ENCODE measurements at places on chromosomes 16 and 17. TPM values are rescaled to one million over a fixed set of nuclear protein-coding genes. Genes with fewer than 3 reads are reported as not detected.
A peak's percentile ranks its signal among the peaks of the same experiment; 100 is the strongest.

ELMO3 gene
- 2.2 TPM for total RNA-seq

DNA sequence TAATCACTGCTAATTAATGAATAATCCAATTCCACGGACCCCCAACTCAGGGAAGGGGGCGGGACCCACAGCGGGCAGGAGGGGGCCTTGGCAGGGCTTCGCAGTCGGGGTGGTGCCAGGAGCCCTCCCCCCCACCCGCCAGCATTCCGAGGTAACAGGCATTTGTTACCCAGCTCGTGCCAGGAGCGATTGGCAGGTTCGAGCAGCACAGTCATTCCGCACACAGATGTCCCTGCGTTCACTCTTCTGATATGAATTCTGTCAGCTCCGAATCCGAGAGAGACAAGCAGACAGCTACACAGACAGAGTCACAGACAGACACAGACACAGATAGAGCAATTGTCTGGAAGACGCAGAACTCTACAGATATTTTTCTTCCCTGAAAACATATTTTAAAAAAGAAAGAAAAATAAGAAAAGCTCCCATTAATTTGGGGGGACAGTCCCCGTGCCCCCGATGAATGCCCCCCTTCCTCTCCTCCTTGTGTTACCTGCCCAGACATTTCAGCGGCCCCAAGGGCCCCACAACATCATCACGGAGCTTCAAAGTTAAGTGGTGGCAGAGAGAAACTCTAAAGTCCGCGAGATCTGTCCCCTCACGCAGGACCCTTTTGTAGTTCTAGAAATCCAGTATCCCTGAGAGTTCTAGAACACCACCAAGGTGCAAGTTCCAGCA is 10.2 kb downstream of the NEUROD2 start:
- peaks cover 51% of the 10 kb centered on the region for H3K27me3 ChIP-seq
- H3K4me3 ChIP-seq = no peak overlapping the region
- H3K4me1 ChIP-seq = no peaks in the 10 kb centered on the region
- H3K36me3 ChIP-seq = no peaks in the 10 kb centered on the region
- DNase-seq = no peak

DNA sequence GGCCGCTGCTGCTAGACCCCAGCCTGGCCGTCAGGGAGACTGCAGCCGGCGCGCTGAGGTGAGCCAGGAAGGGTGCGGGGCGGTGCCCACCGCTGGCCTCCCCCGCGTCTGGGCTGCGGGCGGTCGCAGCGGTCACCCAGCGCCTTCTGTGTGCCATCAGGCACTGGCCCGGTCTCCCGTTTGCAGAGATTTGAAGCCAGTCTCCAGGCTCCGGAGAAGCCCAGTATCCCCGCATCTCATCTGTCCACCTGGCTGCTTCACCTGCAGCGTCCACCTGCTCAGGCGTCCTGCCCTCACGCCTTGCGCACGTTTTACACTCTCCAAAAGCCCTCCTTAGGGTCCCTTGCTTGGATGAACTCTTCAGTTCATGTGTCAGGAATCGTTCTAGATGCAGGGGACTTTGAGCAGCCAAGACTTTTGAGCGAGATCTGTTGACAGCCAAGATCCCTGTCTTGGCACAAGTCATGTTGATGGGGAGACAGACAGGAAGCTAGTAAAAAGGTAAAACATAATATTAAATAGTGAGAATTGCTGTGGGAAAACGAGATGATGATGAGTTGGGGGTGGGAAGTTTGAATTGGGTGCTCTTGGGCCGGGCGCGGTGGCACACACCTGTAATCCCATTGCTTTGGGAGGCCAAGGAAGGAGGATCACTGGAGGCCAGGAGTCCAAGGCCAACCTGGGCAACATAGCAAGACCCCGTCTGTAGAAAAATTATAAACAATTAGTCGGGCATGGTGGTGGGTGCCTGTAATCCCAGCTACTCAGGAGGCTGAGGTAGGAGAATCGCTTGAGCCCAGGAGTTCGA is 916 bp downstream of the HEATR3 start:
- H3K27ac ChIP-seq = no peak overlapping the region
- no peaks in the 10 kb centered on the region for H3K27me3 ChIP-seq
- H3K36me3 ChIP-seq = peaks cover 7% of the 10 kb centered on the region
- H3K4me1 ChIP-seq = peaks cover 9% of the 10 kb centered on the region
- DNase-seq = peak; percentile 2

P2RX1 gene
- not detected for total RNA-seq

DNA sequence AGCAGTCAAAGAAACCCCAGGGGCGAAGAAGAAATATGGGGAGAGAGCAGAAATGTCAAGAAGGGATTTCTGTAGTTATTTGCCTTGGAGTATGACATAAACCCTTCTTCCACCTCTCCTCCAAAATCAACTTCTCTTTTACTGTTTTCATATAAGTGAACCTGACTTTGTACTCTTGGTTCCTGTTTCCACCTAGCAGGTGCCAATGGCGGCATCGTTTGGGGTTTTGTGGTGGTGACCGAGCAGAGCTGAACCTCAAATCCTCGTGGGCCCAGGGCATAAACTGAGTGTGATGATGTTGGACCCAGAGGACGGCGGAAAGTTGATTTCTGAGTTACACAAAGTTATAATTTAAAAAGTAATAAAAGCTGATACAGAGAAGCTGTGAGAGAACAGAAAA is 39.6 kb upstream of the PSMD7 start:
- peaks cover 21% of the 10 kb centered on the region for H3K27me3 ChIP-seq
- no peak overlapping the region for H3K4me3 ChIP-seq
- no peak overlapping the region for H3K27ac ChIP-seq
- H3K4me1 ChIP-seq = no peaks in the 10 kb centered on the region
- DNase-seq = no peak
- no peaks in the 10 kb centered on the region for H3K36me3 ChIP-seq
